ENCODE measurements at places on chromosomes 12 and 14. TPM values are rescaled to one million over a fixed set of nuclear protein-coding genes. Genes with fewer than 3 reads are reported as not detected.

Gene CLEC4A
- not detected for total RNA-seq

- H3K27me3 ChIP-seq: no peaks in the 10 kb centered on the region
- H3K4me1 ChIP-seq: no peaks in the 10 kb centered on the region
- no peak overlapping the region for H3K4me3 ChIP-seq
- DNase-seq: no peak
- H3K36me3 ChIP-seq: no peaks in the 10 kb centered on the region
- H3K27ac ChIP-seq: no peak overlapping the region
Measured at GRCh38 chr14:94638339-94638738, 26.1 kb downstream of the SERPINA3 start.

Gene TEX22
- 4.7 TPM for total RNA-seq

DNA sequence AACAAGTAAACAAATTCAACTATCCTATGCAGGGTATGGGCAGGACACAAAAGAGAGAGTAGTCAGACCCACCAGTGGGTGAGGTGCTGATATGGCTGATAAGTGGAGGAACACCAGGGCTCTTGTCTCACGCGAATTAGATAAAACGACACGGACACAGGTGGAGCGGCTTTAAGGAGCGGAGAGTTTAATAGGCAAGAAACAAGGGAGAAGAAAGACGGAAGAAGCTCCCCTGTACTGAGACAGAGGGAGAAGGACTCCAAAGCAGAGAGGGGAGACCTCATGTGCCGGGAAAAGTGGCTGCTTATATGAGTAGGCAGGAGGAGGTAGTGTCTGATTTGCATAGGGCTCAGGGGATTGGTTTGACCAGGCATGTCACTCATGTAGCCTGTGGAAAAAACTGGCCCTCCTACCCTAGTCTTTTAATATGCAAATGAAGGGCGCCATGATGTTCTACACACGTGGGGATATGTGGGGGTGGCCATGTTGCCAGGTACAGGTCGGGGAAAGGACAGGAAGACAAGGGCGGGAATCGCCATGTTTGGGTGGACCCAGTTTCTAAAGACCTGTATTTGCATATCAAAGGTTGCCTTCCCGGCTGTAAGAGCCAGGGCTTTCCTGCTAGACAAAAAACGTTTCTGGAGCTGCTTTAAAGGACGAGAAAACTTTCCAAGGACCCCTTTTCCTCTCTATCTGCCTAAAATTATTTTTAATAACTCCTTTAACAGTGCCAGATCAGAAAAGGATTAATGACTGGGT, 28.8 kb downstream of the RPGRIP1 start:
- H3K27me3 ChIP-seq: peaks cover 6% of the 10 kb centered on the region
- no peaks in the 10 kb centered on the region for H3K36me3 ChIP-seq
- peak overlapping the region; percentile 74 for H3K4me3 ChIP-seq
- H3K4me1 ChIP-seq: peaks cover 17% of the 10 kb centered on the region
- peak; percentile 67 for DNase-seq

DNA sequence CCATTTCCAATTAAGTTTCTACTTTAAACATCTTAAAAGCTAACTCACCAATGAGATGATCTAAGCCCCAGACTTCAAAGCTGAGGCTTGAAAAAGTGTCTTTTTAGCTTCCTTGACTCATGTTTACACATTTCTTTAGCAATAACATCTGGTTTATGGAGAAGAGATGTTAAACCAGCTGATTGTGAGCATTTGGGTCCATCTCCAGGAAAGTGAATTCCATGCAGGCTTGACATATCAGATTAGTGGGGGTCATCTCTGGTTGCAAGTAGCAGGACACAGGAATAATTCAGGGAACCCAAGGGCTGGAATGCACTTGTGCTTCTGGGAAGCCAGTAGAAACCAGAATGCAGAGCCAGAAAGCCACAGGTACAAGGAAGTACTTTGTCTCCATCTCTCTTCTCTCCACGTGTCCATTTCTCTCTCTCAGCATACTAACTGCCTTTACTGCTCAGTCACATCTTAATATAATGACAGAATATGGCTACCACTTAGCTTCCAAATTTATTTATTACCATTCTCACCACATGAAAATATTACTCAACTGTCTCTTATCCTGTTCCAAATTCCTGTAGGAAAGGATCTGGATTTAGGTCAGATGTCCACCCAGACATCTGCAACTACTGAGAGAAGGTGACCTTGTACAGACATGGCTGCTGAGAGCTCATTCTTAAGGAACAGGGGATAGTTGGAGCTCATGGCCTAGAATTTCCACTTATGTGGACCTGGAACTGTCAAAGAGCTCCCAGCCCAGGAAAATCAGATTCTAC, 104.4 kb downstream of the SCN8A start:
- H3K4me3 ChIP-seq: no peak overlapping the region
- no peak overlapping the region for H3K27ac ChIP-seq
- H3K4me1 ChIP-seq: no peaks in the 10 kb centered on the region
- no peaks in the 10 kb centered on the region for H3K36me3 ChIP-seq
- no peak for DNase-seq
